ENCODE measurements at places on chromosomes 1 and 21.

GRCh38 chr1:88189525-88189924, 494.5 kb upstream of the PKN2 start:
- DNase-seq, result no peak

- DNase-seq, result no peak
Measured at GRCh38 chr1:207152792-207153468, 48.9 kb downstream of the C4BPA start.

DNA sequence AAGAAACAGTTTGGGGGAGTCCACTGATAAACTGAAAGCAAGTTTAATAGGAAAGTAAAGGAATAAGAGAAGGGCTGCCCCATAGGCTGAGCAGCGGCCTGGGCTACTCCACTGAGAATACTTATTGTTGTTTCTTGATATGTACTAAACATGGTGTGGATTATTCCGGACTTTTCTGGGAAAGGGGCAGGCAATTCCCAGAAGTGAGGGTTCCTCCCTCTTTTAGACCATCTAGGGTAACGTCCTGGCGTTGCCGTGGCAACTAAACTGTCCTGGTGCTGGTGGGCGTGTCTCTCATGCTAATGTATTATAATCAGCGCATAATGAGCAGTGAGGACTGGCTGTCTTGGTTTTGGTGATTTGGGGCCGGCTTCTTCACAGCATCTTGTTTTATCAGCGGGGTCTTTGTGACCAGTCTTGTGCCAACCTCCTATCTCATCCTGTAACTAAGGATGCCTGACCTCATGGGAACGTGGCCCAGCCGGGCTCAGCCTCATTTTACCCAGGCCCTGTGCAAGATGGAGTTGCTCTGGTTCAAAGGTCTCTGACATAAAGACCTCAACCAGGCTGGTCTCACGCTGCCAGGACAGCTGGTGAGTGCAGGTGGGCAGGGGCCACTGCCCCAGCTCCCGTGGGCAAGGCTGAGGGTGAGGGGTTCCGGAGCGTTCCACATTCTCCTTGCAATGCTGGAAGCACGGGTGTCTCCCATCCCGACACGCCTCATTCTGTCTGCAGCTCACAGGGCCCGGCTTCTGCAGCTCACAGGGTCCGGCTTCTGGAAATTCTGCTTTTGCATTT, 19.6 kb upstream of the C1orf159 start:
- DNase-seq, result no peak

GRCh38 chr1:184576822-184577221, 177.8 kb downstream of the EDEM3 start:
- DNase-seq, result no peak

DNA sequence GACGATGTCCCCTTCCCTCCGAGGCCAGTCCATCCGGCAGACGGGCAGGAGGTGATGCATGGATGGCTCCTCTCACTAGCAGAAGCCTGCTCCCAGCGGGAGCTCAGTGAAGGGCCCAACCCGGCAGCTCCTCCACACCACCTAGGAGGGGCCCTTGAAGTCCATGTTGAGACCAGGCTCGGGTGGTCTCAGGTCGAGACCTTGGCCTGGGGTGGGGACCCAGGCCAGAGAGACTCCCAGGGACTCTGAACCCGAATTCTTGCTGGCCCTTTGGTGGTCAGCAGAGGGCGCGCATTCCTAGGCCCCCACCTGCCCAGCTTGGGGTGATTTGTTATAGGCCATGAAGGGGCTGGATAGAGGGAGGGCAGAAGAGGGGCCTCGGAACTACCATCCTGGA, 642 bp upstream of the NT5C1A start:
- peak; percentile 34 for DNase-seq

DNA sequence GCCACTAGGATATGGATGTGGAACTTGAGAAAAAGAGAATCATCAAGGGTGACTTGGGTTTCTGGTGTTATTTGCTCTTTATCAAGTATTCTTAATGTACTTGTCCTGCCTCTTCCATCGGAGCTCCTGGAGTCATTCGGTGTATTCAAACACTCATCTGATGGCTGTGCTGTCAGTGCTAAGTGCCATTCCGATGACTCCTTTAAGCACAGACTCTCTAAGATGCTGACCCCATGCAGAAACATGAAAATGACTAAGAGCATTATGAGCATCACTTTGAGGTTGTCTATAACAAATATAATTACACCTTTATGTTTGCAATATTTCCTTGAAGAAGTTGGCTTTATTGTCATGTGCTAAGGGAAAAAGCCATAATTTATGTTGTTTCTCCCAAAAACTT, 11.3 kb upstream of the RPL5 start:
- no peak for DNase-seq

GRCh38 chr1:201128476-201128875, 1.5 kb upstream of the ASCL5 start:
- no peak for DNase-seq

DNA sequence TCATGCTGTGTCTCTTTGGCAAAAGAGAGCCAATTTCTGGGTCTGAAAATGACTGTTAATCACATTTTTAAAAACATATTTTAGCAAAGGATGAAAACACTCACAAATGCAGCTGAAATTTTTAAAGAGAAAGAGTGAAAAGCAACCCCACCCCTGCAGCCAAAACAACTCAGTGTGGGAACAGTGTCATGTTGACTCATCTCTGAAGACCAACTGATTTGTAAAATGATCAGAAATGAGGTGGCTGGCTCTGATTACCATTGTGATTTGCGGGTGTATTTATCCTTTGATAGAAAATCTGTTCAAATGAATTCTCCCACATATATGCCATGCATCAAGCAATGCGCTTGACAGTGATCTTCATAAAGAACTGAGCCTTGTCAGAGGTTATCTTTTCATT, 287.0 kb upstream of the ESRRG start:
- no peak for DNase-seq
